ENCODE measurements at places on chromosomes 12 and 14.
A peak's percentile ranks its signal among the peaks of the same experiment; 100 is the strongest.

- DNase-seq, result no peak
Observed at GRCh38 chr14:61025251-61026223, 44.5 kb downstream of the SLC38A6 start.

- DNase-seq, result peak; percentile 84
Observed at GRCh38 chr14:92615451-92615850, 101.9 kb downstream of the RIN3 start.

GRCh38 chr12:50620978-50621360, 116.2 kb downstream of the DIP2B start:
- no peak for DNase-seq

- peak; percentile 49 for DNase-seq
Observed at GRCh38 chr12:53999559-54000115, 324 bp upstream of the HOXC9 start.

DNA sequence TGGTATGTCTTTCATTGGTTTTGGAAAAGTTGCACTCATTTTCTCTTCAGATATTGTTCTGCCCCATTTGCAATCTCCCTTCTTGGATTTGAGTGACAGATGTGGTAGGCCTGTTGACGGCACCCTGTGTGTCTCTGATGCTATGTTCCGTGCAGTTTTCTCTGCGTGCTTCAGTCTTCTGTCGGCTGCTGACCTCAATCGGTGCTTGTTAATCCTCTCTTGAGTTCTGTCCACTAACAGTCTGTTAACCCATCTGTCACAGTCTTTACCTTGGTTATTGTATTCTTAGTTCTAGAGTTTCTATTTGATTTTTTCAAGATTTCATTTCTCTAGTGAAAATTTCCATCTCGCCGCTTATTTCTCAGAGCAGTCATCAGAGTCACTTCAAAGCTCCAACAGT, 20.7 kb upstream of the PLD4 start:
- DNase-seq, result no peak

- no peak for DNase-seq
Observed at GRCh38 chr14:65585216-65585615, 172.7 kb downstream of the FUT8 start.

DNA sequence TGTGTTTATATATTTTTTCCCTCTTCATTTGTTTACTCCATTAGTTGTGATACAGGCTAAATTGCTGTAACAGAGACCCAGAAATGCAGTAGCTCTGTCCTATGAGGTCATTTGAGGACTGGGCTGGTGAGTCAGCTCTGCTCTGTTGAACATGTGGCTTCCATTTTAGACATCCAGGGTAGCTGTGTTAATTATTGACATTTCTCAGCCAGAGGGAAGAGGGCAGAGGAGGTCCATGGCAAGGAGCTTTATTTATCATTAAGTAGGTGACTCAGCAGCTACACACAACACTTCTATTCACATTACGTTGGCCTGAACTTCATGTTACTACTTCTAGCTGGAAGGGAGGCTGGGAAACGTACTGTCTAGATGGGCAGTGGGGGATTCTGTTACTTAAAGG, 85.4 kb downstream of the PTCSC3 start:
- no peak for DNase-seq

DNA sequence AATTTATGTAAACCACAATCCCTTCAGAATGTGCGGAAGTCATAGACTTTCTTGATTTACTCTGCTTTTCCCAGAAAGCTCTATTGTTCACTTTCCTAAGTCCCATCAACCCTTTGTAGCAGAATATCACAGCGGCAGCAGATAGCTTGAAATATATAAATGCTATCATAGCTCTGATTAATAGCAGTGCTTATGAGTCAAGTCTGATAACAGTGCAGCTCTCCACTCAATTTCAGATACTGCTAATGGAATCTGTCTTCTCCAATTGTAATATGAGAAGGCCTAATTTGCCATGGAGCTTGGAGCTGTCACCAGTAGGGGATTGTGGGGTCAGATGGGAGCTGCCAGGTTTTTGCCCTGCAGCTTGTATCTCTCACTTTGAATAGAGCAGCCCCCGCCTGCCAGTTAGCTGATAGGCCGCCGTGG, 10.9 kb downstream of the TMEM260 start:
- DNase-seq, result no peak

GRCh38 chr12:82473111-82473754, 114.9 kb downstream of the METTL25 start:
- no peak for DNase-seq

- DNase-seq, result no peak
Observed at GRCh38 chr14:33707716-33708115, 243.2 kb downstream of the EGLN3 start.
